ENCODE measurements at places on chromosomes 5 and 9.

- no peak for DNase-seq
Observed at GRCh38 chr9:82810915-82811314, 252.0 kb downstream of the RASEF start.

DNA sequence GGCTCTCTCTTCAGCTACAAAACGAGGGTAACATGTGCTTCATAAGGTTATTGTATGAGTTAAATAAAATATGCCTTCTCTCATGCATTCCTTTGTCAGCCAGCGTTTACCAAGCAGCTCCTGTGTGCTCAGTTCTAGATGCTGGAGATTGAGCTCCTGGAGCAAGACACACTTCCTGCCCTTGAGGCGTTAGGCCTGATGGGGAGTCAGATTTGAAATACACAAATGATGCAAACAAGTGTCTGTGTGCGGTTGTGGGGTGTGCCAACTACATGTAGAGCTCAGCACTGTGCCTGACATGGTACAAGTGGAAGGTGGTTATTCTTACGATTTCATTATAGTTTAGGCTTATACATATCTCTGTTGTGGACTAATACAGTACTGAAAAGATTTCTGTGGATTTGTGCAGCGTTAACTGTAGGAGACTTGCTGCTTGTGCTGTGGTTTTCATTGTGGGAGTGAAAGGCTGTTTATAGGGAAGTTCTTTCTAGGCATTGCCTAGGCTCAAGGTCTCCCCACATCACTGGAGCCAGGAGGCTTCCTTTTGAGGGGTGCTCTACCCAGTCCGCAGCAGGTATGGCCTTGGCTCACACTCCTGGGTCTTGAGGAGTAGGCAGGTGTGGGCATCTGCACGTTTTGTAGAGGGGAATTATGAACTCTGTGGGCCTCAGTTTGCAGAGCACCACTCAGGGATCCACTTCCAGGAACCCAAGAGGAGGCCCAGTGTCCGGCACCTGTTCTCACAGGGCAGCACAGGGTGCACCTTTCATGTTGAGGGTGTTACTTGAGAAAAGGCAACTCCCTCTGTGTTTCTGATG is 39.8 kb upstream of the ANGPTL2 start:
- no peak for DNase-seq

- no peak for DNase-seq
Observed at GRCh38 chr9:75238311-75238976, 150.1 kb downstream of the OSTF1 start.

DNA sequence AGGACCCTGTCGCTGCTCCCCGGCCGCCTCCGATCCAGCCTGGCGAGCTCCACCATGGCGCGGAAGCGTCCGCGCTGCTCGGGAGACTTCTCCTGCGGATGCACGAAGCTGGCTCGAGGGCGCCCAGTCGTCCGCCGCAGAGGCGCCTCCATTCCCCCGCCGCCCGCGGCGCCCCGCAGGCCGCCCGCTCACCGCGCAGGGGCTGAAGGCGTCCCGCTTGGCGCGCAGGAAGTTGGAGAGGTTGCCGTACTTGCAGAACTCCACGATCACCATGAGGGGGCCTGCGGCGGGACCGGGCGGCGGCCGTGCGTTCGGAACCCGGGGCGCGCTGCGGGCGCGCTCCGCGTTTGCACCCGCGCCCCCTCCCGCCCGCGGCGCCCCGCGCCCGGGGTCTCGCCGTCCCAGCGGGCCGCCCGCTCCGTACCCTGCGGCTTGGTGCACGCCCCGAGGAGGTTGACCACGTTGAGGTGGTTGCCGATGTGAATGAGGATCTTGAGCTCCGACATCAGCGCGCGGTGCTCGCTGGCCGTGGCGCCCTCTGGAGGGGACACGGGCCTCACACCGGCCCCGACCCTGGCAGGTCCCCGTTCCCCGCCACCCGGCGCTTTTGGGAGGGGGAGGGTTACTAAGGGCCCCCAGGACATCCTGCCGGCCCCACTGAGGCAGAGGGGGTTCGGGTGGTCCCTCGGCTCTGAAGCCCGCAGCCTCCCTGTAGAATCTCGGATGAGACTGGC is 27.7 kb upstream of the SCGB3A1 start:
- DNase-seq: no peak

DNA sequence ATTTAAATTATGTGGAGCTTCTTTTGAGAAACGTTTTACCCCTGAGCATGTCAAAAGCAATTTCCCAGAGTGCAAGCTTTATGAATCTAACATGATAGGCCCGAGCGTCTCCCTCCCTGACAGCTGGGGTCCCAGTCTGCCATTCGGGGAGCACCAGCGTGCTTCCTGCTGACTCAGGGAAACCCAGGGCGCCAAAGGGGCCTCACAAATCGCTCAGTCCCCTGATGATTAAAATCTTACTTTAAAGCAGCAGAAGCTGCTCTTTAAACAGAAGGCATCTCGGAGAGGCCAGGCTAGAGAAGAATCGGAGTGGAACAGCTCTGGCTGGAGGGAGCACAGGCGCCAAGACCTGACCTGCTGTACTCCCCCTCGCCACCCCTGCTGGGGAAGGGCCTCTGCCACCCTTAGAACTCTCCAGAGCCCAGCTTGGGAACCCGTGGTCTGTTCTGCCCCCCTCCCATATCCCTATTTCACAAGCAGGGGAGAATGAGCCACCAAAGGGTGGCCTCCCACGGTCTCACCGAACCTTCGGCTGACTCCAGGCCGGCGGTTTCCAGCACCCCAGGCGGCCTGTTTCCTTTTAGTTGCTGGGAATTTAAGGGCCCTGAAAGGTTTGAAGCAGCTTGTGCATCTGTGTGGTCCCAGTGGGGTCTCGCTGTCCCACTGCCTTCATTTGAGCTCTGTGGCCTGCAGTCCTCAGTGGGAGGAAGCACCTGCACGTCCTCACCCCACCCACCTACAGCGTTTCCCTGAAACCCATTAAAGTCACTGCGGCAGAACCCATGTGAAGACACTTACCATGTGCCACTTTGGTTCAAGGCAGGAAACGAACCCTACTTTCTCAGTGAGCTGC is 147.6 kb downstream of the COL23A1 start:
- no peak for DNase-seq

- DNase-seq: no peak
Observed at GRCh38 chr5:107389130-107389774, 281.5 kb downstream of the EFNA5 start.

- no peak for DNase-seq
Observed at GRCh38 chr5:155792873-155793272, 534.1 kb upstream of the SGCD start.
